ENCODE measurements at places on chromosomes 5 and 9.

DNA sequence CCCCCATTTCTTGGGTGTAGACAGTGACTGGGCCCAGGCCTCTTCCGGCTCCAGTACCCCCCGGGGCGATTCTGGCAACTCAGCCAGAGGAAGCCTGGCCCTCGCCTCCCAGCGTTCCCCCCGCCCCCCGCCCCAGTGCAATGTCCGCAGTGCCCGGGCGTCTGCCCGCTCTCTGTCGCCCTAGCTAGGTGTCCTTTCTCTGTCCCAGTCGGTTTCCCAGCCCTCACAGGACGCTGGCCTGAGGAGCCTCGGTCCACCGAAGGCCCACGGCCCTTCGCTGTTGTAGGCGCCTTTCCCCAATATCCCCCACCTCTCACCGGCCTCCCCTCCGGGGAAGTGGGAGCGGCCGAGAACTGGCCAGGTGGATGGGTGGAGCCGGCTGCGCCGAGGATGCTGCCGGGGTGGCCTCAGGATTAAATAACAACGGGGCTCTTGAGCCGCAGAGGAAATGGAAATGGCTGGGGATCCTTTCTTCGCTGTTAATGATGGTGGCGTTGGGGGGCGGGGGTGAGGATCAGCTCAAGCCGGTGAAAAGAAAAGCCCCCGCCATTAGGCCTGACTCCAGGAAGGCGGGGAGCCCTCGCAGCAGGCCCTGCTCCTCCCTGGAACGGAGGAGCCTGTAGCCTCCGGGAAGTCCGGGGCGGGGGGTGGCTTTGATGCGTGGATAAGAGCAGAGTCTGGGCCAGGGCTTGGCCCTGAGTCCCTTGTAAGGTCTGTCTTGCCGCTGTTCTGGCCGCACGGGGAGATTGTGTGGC is 1.1 kb upstream of the SPRY4 start:
- DNase-seq = no peak

DNA sequence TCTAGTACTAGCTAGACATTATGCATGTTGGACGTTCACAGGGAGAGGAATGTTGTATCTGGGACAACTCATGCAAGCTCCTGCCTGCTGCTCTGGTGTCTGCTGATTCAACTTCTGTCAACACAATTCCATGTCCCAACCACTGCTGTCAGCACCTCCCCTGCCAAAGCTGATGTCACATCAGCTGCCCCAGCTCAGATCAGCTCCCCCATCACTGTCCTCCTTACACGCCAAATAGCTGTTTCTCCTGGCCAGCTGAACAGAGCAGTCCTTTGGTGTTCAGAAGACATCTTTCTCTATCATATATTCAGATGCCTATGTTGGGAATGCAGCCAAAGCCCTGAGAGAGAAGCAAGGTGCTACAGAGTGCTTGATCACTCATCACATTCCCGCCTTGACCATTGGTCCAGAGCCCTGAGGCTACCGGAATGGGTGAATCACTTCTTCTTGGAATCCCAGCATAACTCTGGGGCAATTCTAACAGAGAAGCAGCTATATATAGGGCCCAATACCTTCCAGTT is 223.3 kb downstream of the SEC61B start:
- DNase-seq = peak; percentile 83

- DNase-seq = no peak
Measured at GRCh38 chr5:20231040-20231439, 243.0 kb upstream of the CDH18 start.

- no peak for DNase-seq
Measured at GRCh38 chr5:573976-574375, 38.2 kb upstream of the CEP72 start.

DNA sequence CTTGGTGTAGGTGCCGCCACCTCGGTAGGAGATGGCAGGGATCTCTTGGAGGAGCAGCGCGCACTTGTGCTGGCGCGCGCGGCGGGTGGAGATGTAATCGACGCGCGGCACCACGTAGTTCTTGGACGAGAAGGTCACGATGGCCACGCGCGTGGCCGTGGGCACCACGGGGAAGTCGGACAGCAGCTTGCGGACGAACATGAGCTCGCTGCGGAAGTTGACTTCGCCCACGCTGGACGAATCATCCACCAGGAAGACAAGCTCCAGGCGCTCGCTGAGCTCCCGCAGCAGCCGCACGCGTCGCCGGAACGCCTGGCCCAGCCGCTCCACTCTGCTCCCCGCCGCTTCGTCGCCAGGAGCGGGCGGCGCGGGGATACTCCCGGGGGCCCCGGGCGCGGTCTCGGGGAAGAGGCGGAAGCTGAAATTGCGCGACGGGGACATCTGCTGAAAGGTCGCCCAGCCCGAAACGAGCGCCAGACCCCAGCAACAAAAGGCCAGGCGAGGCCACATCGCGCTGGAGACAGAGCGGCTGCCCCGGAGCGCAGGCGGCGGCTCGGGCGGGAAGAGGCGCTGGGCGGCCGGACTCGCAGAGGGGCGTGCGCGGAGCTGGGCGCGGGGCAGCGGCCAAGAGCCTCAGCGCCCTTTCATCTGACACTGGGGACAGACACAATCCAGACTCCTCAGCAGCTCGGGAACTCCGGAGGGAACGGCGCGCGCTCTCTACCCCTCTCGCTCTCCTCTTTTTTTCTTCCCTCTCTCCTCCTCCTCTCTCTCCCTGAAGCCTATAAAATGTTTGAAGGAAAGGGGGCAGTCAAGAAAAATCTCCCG is at the start of gene SVEP1:
SVEP1 (minus strand) TSS at position 708 of the 828 bp plus-strand sequence; CDS start at position 510, 198 bp downstream.
- DNase-seq = no peak

- no peak for DNase-seq
Measured at GRCh38 chr5:122775550-122776542, 966 bp downstream of the SNX2 start.

DNA sequence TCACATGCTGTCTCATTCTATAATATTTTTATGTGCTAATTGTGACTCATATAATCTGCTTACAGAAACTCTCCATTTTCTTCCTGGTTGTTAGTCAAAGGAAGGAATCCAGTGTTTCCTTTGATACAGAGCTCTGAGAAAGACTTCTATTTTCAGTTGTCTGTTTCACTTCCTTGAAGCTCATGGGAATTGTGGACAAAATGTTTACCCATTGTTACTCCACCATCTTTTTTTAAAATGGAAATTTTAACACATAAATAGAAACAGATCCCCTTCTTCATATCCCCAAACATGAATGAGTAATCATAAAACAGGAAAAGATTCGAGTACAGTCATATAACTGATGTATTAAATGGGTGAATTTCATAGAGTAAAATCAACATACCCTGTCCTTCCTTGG is 42.0 kb upstream of the KCNN2 start:
- DNase-seq = peak; percentile 26

DNA sequence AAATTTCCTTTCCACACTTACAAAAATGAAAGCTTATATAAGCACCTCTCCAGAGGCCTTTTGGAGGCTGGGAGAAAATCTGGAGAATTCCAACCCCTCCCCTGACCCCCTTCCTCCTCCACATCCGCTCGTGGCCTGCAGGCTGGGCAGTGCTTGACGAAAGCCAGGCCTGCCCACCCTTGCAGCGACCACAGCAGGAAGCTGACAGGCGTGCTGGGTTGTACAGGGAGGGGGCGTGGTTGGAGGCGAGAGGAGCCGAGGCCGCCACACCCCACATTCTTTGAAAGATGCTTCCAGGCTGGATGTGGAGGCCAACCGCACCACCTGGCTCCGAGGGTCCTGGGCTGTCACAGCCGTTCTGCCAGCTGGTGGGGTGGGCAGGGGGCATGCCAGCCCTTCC is 47.8 kb upstream of the IER5L start:
- peak; percentile 47 for DNase-seq

DNA sequence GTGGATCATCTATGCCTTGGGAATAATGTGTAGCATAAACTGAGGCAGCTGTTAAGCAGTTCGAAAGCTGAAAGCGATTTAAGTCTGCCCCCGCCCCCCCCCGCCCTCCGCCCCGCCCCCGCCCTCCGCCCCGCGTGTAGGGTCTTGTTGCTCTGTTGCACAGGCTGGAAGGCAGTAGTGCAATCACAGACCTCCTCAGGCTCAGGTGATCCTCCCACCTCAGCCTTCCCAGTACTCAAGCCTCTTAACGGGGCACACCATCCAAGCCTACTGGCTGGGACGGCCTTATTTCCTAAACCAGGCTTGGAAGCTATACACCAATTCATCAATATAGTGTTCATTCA is 945 bp downstream of the ANKDD1B start:
- DNase-seq = no peak

- DNase-seq = no peak
Measured at GRCh38 chr9:6757132-6757455, 679 bp upstream of the KDM4C start.

DNA sequence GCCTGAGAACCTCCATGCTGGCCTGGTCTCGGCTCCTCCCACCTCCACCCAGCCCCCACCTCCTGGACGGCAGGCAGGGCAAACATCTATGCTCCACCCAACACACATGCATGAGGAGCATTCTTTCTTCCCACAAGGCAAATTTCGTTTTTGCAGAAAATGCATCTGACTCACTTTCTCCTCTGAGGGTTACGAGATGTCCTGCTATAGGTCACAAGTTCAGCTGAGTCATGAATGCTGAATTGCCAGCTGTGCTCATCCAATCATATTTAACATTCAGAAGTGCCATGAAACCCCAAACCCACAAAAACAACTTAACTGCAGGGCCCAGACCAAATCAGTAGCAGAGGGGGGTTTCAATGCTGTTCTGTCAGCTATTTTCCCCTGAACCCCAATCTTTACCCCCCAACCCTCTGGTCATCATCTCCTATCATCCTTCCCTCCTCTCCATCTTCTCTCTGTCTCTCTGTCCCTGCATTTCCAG is 39.0 kb upstream of the OSMR start:
- DNase-seq = peak; percentile 81

- DNase-seq = no peak
Measured at GRCh38 chr5:58938563-58939424, 355.9 kb downstream of the RAB3C start.

DNA sequence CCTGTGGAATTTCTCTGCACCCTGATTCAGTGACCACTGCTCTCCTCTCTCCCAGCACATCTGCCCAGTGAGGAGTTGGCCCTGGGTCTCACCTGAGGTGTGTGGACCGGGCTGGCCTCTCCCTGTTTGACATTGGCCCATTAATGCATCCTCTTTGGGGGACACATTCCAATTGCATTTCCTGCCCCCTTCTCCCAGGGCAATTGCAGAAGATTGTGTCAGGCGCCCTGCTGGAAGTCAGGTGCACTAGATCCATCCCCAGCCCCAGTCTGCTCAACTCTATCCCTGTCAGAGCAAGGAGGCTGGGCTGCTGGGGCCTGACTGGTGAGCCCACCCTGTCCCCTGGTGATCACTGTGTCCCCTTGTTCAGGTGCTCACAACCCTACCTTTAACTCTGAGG is 84.5 kb downstream of the LMX1B start:
- DNase-seq = no peak

DNA sequence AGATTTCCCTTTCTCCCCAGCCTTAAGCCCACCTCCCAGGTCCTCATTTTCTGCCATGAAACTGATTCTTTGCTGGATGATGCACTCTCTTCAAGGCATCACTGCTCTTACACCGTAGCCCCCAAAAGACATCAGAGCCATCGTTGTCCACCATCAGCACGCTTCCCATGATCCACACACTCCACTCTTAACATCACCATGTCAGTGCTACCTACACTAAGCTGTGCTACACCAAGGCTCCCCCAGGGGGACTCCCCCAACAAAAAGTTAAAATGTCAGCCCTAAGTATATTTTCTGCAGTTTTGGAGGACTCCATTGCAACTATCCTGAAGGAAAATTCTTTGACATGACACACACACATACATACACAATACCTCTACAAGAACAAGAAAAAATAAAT is 34.1 kb upstream of the KIF2A start:
- no peak for DNase-seq

DNA sequence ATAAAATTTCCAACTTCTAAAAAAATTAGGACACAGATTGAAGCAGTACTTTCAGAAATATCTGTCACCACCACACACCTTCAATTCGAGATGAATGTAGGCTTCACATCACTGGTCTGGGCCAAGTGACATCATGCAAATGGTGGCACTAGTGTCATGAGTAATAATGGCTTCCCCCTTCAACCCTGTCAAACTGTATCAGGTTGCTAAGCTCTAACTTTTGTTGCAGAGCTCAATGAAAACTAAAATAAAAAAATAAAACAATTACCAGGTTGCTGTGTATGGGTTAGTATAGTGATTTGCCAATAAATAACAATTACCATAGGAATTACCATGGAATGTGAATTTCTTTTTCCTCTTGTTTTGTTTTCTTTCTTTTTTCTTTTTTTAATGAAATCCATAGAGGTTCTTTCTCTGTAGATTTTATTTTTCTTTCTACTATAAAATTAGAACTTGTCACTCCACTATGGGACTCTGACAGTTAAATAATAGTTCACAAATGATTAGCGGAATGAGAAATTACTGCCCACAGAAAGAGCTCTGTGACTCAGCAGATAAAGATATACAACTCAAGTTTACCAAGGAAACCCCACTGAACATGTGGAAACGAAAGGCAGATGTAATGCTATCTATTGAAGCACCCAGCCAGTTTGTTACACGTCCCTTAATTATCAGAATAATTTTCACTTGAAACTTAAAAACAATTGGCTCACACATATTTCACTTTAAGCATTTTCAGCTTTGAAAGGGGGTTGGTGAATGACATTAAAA is 783.8 kb upstream of the WWC1 start:
- no peak for DNase-seq

DNA sequence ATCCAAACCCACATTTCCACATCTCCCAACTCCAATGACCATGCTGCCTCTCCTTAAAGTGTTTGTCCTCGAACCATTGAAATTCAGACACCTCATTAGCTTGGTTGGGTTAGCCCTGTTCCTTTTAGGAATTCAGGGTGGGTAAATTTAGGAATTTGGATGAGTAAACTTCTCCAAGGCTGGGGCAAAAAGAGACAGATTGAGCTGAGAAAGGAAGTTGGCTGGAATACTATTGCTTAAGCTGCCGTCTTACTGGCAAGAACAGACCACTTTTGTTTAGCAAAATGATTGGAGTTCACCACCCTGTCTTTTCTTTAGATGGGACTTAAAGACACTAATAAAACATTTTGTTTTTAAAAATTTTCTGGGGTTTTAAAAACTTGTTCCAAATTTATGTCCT is 143.6 kb upstream of the GDNF start:
- DNase-seq = no peak

GRCh38 chr5:31231177-31231838 is 37.8 kb downstream of the CDH6 start:
- no peak for DNase-seq

GRCh38 chr9:21936161-21936560 is 58.0 kb downstream of the CDKN2A start:
- DNase-seq = no peak

GRCh38 chr9:113541019-113541900 is 77.7 kb downstream of the RGS3 start:
- DNase-seq = no peak

- no peak for DNase-seq
Measured at GRCh38 chr5:125914471-125914870, 508.7 kb upstream of the GRAMD2B start.

- DNase-seq = no peak
Measured at GRCh38 chr9:12933957-12934356, 159.1 kb downstream of the LURAP1L start.

GRCh38 chr9:93263334-93264229 is 79.6 kb downstream of the WNK2 start:
- DNase-seq = no peak

GRCh38 chr5:57346328-57346727 is 136.3 kb downstream of the ACTBL2 start:
- no peak for DNase-seq

All from AG04449 (cell line).